A549 treated with CpdA at 1 μM for 4 hours (cell line): ENCODE measurements at places on chromosomes 11 and 22. TPM values are rescaled to one million over a fixed set of nuclear protein-coding genes. Genes with fewer than 3 reads are reported as not detected.

Gene PRR5L
- total RNA-seq: 7.9 to 15.3 TPM (median 11.0 TPM) in 5 replicates

Gene CCDC89
- not detected in 5 replicates for total RNA-seq

Gene ASCL2
- 0.03 to 0.07 TPM in 2 of 5 replicates, not detected in the others for total RNA-seq

Gene CASP12
- not detected in 5 replicates for total RNA-seq

Gene NEU3
- 2.7 to 5.4 TPM (median 4.1 TPM) in 5 replicates for total RNA-seq

Gene ZFPL1
- 32.3 to 37.2 TPM (median 34.7 TPM) in 5 replicates for total RNA-seq

Gene FGF4
- total RNA-seq: not detected in 5 replicates

Gene HIC2
- 2.2 to 2.9 TPM (median 2.8 TPM) in 5 replicates for total RNA-seq

Gene TMEM86A
- 0.31 to 0.64 TPM (median 0.58 TPM) in 5 replicates for total RNA-seq

Gene CD248
- total RNA-seq: not detected in 5 replicates

Gene OR2D3
- total RNA-seq: not detected in 5 replicates

Gene P4HA3
- 29.6 to 51.0 TPM (median 40.7 TPM) in 5 replicates for total RNA-seq

Gene GVQW3
- total RNA-seq: 0.68 to 1.7 TPM (median 1.1 TPM) in 5 replicates

Gene DAGLA
- total RNA-seq: 3.7 to 6.3 TPM (median 5.5 TPM) in 5 replicates

Gene AIP
- total RNA-seq: 44.1 to 54.3 TPM (median 48.7 TPM) in 5 replicates

Gene SYT13
- 7.2 to 9.1 TPM (median 8.4 TPM) in 5 replicates for total RNA-seq
